ENCODE measurements at places on chromosomes 5 and 9.

GRCh38 chr5:117594166-117594565, 1019.5 kb upstream of the SEMA6A start:
- DNase-seq = no peak

DNA sequence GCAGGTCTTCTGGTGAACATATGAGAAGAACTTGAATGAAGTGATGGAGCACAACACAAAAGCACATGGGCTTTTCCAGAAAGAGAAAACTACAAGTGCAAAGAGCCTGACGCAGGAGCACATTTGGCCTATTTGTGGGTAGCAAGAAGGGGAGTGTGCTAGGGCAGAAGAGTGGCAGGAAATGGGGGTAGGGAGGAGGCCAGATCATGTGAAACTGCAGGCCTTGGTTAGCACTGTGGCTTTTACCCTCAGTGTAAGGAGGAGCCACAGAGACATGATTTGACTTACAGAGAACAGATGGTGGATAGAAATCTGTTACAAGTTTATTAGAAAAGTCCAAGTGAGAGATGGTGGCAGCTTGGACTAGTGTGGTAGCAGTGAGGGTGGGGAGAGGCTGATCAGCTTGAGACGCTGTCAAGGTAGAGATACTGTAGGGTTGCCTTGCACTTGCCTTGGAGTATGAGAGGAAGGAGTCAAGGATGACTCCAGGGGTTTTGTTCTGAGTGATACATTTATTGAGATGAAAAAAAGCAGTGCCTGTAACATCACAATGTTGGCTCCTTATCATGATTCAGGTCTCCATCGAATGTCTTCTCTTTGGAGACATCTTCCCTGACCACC, 126.7 kb downstream of the PPP2R2B start:
- DNase-seq = peak; percentile 42

GRCh38 chr5:3661755-3662296, 66.2 kb downstream of the IRX1 start:
- DNase-seq = no peak

DNA sequence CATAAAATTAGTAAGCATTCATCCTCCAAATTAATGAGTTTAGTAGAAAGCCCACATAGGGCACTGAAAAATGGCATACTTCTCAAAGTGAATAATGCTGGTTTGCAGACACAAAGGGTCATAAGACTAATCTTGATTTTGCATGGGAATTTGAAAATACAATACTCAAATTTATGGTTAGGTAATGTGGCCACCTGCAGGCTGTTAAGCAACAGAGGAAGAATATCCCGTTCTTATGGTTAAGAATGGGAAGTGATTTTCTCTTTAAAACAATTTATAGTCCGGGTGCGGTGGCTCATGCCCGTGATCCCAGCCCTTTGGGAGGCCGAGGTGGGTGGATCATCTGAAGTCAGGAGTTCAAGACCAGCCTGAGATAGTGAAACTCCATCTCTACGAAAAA, 9.4 kb upstream of the PLCXD3 start:
- no peak for DNase-seq

GRCh38 chr5:21613971-21614488, 1239.1 kb downstream of the CDH12 start:
- no peak for DNase-seq

DNA sequence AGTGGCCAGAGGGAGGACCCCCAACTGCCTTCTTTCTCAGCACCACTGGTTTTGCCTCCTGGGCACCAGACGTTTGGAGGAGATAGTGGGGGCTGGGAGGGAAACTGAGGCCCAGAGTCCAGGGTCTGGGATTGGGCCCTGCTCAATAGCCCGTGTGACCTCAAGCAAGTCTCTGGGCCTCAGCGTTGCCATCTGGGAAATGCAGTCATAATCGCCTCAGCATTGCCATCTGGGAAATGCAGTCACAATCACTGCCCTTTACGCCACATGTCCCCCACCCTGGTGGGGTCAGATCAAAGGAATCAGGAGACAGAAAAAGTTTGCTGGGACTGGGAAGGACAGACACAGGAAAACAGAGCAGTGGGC, 1.6 kb downstream of the SH2D3C start:
- DNase-seq = peak; percentile 25

GRCh38 chr9:69885474-69885929, 64.9 kb downstream of the CFAP95 start:
- no peak for DNase-seq

DNA sequence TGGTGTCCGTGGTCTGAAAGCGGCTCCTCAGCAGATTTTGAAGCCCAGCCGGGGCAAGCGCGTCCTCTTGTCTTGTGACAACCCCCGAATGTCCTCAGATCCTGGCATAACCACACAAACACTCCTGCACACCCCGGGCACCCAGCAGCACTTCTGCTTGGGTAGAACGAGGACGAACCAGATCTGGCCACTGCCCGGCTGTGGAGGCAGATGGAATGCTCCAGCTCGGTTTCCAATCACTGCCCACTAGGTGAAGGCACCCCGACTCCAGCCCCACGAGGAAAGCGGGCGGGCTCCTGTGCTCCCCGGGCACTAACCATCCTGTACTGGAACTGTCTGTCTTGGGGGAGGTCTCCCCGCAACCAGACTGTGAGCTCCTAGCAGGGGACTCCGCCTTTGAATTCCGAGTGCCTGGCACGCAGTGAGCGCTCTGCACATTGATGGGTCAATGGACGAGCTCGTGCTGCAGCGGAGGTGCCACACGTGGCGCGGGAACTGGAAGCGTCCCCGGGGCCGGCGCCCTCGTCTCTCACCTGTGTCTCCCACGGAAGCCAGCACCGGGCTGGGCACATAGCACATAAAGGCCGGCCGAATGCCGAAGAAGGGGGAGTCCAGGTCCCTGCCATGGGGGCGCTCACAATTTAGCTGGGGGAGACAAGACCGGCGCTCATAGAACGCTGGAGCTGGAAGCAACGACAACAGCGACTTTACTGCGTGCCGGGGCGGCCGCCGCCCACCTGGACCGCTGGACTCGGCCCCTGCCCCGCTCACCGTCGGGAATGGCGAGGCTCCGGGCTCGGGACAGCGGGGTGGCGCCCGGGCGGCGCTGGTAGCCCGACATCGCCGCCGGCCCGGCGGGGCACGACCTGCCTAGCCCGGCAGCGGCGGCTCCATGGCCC, 608 bp downstream of the ENTR1 start:
- DNase-seq = peak; percentile 66

DNA sequence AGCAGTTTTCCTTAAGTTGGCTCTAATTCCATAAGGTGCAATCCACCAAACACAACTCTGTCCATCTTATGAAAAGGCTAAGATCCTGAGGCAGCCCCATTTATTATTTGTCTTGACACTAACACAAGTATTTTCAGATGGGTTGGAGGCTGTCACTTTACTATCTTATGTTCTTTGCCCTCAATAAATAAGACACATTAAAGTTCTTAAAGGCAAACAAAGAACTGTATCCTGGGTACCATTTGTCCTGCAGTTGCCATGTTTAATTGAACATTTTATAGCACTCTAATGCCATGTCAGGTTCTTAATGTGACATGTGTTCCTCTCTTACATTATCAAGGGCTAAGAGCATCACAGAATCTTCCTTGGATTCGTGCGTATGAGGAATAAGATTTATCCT, 189.5 kb upstream of the SNX2 start:
- DNase-seq = no peak

GRCh38 chr9:121404906-121405305, 34.9 kb upstream of the STOM start:
- no peak for DNase-seq

DNA sequence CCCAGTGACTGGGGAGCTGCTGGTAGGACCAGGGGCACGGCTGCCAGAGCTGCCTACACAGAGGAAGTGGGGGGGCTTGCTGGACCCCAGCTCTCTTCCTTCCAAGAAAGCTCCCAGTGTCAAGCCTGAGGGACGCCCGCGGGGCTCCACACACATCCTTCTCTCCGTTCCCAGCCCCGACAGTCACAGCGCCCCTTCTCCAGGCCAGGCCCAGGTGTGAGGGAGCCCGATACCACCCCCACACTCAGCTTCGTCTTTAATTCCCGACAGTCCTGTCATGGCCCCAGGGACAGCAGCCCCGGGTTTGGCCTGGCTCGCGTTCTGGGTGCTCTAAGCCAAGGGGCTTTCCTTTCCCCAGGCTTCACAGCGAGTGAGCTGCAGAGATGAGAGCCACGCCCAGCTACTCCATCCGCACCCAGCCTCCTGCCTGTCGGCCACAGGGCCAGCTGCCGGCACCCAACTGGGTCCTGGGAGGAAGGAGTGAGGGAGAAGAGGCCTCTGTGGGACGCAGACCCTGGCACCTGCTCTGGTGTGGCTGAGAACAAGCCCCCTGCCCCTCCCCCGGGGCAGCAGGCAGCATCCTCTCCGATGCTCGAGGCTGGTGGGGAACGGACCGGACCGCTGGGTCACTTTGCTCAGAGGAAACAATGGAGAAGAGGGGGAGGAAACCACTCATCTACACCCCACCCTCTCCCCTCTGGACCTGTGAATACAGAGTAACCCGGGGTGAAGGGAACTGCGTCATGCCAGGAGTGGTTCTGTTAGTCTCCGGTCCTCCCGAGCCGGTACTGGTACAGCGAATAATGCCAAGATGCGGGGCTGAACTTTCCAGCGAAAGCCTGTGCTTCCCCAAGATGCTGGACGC, 53.9 kb upstream of the PHYKPL start:
- DNase-seq = no peak

DNA sequence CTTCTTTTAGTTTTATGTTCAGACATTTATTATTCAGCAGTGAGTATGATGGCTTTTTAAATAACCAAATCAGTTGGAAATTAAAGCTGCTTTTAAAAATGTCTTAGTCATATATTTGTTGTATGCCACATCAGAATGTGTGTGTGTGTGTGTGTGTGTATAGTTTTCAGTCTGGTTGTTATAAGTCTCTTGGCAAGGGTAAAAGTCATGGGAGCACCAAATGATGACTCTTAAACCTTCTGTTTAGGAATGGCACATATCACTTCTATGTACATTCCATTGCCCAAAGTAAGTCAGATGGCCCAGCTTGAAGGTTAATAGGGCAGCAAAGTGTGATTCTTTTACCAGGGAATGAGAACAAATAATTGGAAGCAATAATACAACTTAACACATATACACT, 135.9 kb downstream of the RNF180 start:
- DNase-seq = no peak

DNA sequence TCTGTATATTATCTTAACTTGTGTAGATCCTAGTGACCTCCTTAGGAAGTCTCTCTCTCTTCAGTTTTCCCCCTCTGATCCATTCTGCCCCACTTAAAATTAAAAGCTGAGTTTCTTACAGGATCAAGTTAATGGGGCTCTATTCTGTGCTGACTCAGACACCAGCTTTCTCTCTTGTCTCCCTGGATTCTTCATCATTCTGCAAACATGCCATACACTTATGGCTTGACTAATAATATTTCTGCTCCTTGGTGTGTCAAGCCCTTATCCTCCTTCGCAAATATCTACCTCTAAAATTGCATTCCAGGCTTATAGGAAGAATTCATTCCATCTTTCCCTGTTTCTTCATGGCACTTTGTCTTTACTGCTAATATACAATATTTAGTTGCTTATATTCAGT, 18.1 kb downstream of the LRRC70 start:
- DNase-seq = no peak

DNA sequence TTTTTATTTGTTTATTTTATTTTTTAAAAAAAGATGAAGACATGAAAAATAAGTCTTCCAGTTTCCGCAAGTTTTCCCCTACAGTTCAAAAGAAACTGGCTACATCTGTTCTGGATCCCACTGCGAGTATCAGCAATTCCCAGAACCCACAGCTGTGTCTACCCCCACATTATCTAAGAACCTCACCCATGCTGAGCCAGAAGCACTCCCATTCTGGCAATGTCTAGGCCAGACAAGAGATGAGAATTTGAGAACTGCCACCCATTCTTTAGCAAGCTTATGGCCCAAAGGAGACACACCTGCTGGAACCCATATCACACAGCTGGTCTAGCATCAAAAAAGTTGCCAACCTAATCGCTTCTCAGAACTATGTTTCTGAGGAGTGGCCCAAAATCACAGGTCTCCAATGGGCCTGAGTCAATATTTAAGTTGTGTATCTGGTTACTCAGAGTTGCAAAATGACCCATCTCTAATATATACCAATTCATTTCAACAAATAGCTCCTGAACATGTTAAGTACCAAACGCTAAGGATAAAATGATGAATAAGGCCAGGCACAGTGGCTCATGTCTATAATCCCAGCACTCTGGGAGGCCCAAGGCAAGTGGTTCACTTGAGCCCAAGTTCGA, 27.1 kb downstream of the MTMR12 start:
- DNase-seq = peak; percentile 86

DNA sequence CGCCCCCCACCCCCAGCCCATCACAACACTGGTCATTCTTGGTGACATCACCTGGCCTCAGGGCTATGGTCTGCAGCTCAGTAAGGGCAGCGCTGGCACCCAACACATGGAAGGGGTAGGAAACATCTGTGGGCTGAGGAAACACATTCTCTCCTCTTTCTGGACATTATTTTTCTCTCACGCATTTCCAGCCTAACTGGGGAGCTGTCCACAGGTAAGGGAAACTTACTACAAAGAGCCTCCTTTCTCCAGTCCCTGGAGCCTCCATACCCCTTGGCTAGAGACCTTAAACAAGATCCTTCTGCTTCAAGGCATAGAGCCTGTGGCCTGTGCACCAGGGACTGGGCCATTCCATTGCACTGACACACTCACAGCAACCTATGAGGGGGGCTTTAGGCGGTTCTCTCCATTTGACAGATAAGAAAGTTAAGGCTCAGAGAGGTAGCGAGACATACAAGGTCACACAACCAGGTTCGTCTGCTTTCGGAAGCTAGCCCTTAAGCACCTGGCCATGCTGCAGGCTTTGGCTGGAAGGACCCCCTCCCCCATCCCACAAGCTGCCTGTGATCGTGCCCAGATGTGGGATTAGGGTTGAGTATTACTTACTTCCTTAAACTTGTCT, 40.7 kb downstream of the CXXC5 start:
- DNase-seq = no peak

DNA sequence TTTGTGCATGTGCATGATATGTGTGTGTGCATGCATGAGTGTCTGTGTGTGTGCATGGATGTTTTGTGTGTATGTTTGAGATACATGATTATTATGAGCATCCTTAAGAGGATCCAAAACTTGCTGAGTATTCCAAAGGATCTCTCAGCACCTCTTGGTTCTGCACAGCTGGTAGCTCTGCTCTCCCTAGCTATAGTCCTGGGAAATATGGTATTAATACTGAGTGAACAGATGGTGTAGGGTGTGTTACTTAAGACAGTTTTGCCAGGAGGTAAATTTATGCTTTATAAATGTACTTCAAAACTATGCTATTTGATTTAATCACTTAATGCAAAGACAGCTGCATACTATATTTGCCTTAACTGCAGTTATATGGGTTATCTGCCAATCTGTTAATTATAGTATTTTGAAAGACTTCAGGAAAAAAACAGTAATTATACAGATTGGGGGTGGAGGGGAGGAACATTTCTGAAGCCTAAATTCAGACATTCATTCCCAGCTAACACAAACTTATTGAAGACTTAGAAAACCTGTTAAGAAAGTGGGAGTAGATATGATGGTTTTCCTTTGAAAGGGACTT, 215.5 kb downstream of the MPDZ start:
- no peak for DNase-seq

GRCh38 chr9:88084357-88085183, 53.7 kb downstream of the SPATA31C2 start:
- no peak for DNase-seq

GRCh38 chr5:111840036-111840674, 83.2 kb upstream of the NREP start:
- no peak for DNase-seq

GRCh38 chr5:67375606-67376005, 179.0 kb upstream of the CD180 start:
- DNase-seq = peak; percentile 16

Measured in hematopoietic multipotent progenitor cell treated with erythropoietin and hydrocortisone succinate and interleukin-3 and kit ligand, for 6 days (in vitro differentiated cells).